ENCODE measurements at places on chromosomes 7 and 10.
A peak's percentile ranks its signal among the peaks of the same experiment; 100 is the strongest.

- no peak for DNase-seq
Measured at GRCh38 chr7:127035203-127035849, 217.4 kb downstream of the GRM8 start.

- no peak for DNase-seq
Measured at GRCh38 chr10:113712755-113713639, 33.3 kb downstream of the CASP7 start.

DNA sequence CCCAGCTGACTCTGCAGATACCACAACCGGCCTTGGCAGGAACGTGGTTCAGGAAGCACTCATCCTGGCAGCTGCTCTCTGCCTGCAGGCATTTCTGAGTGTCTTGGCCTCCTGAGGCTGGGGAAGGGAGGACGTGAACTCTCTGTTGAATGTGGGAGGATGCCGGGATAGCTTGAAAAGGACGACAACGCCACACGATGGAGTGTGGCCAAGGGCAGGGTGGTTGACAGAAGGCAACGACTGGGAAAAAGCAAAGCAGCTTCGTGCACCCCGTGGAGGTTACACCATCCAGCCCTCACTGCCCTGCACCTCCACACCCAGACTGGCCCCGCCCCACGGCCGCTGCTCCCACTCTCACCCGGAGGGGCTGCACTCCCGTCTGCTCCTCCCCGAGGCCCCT is 466.1 kb upstream of the FOXK1 start:
- DNase-seq, result no peak

DNA sequence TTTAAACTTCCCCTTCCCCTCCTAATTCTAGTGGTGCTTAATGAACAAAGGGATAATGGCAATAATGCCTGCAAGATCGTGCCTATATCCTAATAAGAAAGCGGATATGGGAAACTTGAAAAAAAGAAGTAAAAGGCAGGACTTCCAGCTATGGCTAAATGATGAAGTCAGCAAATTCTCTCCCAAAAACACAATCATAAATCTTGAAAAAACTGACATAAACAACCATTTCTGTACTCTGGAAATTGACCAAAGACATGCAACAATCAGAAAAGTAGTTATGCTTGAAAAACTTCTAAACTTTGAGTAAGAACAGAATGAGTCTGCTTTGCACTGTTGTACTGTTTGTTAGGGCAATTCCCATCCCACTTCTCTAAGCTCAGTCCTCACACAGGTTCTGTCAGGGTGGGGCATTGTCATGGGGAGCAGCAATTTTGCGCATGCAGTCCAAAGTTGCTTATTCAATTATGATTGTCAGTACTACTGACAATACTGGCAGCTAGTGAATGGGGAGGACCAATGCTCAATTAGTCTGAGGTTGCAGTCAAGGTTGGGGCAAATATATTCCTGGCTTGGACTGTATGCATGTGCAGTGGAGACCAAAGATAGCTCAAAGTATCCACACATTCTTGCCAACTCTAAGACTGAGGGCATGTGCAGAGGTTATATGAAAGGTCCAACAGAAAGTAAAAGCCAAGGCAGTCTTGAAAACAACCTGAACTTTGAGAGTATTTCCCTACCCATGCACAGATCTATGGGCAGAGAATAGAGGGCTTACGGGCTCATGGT is 34.1 kb upstream of the ARHGAP22 start:
- DNase-seq, result no peak

DNA sequence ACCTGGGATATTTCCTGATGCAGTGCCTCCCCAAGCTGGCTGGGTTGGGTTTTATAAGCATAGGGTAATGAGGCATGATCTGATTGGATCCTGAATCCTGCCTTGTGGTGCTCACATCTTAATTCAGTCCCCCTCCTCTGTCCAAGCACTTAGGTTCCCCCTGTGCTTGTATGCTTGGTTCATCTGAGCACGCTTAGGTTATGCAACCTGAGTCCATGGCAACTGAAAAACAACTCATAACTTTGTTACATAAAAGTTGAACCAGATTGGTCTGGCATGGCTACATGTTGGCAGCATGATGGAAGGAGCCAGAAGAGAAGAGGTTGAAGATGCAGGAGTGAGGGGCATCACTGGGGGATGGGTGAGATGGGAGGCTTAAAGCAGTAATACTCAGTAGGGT is 57.3 kb upstream of the OSBPL3 start:
- no peak for DNase-seq

GRCh38 chr7:112855227-112855626 is 65.0 kb upstream of the TMEM168 start:
- no peak for DNase-seq

DNA sequence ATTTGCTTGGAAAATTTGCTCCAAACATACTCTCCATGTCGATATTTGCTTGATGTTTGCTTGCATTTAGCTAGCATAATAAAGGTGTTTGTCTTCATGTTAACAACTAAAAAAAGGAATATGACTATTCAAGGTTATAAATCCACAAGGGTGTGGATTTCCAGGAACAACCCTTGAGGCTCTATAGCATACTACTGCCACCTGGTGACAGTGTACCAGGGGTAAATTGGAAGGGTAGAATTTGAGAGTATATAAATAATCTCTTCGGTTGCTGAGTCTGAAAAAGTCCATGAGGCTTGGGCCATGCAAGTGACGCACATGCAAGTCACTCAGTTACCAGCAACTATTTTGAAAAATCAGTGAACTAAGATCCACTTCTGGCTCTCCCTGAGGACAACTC is 68.4 kb downstream of the SLIT1 start:
- DNase-seq, result peak; percentile 25
